AG09309 (cell line): ENCODE measurements at places on chromosomes 4 and X.

DNA sequence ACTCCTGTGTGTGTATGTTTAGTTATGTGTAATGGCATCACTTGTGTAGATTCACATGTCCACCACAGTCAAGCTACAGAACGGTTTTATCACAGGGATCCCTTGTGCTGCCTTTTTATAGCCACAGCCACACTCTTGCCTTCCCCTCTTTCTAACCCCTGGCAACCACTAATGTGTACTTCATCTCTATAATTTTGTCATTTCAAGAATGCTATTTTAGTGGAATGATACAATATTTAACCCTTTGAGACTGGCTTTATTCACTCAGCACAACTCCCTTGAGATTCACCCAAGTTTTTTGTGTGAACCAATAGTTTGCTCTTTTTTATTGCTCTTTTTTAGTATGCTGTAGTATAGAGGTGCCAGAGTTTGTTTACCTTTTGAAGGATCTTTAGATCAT, 112.1 kb downstream of the CDKL5 start:
- no peak for DNase-seq

- DNase-seq = no peak
Observed at GRCh38 chr4:118193421-118193820, 159.1 kb downstream of the NDST3 start.

- DNase-seq = peak; percentile 61
Observed at GRCh38 chrX:24113181-24113580, 36.3 kb upstream of the ZFX start.

- no peak for DNase-seq
Observed at GRCh38 chr4:39357002-39357401, 9.2 kb downstream of the RFC1 start.

- DNase-seq = no peak
Observed at GRCh38 chr4:83320548-83320947, 14.1 kb downstream of the HPSE start.

DNA sequence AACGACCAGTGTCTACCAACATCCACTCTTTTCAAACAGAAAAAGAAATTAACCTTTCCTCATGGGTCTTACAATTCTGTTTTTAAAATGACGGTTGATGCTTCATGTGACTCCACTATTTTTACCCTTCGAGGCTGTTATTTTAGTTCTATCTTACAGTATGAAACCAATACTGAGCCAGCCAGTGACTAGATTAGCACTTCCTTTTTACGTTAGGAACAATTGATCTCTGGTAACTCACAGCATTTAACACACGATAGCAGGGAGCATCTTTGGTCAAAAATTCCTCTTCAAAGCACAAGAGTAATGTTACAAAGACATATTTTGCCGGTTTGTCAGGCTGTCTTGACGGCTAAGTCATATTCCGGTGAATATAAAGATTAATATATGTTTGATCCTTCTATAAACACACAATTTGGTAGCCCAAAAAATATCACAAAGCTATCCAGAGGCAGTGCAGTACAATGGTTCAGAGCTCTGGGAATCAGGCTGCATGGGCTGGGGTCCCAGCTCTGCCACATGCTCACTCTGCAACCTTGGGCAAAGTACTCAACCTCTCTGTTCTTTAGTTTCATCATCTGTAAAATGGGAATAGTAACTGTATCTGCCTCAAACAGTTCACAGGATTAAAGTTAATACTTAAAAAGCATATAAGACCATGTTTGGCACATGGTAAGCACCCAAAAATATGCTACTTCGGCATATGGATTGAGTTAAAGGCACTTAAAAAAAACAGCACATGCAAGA, 62.9 kb upstream of the TXK start:
- no peak for DNase-seq

GRCh38 chr4:173403051-173403450, 4.1 kb upstream of the SCRG1 start:
- peak; percentile 66 for DNase-seq

DNA sequence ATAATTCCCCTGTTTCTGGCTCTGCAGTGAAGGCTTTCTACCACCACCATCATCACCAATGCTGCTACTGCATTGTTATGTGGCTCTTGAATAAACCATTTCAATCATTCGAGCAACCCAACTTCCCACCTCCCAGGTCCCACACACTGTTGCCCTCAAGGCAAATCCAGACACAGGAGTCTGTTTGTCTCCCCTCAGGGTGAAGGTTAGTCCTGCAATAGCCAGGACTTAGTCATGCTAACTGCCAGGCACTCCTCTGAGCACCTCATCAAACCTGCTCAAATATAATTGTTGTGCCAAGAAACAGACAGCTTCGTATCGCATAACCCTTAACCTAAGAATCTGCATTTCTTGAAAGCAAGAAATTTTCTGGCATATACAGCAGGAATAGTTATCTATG, 213.2 kb downstream of the KDR start:
- DNase-seq = no peak

- no peak for DNase-seq
Observed at GRCh38 chr4:11050766-11051165, 366.2 kb upstream of the CLNK start.
